ENCODE measurements at places on chromosomes 2 and 18. TPM values are rescaled to one million over a fixed set of nuclear protein-coding genes. Genes with fewer than 3 reads are reported as not detected.

GRCh38 chr2:151786483-151786882 lies 41.7 kb downstream of the ARL5A start:
- DNase-seq = no peak

- DNase-seq = no peak
Measured at GRCh38 chr2:191176305-191176704, 25.5 kb upstream of the STAT4 start.

The SLC5A7 gene
- polyA plus RNA-seq = 0.02 TPM

DNA sequence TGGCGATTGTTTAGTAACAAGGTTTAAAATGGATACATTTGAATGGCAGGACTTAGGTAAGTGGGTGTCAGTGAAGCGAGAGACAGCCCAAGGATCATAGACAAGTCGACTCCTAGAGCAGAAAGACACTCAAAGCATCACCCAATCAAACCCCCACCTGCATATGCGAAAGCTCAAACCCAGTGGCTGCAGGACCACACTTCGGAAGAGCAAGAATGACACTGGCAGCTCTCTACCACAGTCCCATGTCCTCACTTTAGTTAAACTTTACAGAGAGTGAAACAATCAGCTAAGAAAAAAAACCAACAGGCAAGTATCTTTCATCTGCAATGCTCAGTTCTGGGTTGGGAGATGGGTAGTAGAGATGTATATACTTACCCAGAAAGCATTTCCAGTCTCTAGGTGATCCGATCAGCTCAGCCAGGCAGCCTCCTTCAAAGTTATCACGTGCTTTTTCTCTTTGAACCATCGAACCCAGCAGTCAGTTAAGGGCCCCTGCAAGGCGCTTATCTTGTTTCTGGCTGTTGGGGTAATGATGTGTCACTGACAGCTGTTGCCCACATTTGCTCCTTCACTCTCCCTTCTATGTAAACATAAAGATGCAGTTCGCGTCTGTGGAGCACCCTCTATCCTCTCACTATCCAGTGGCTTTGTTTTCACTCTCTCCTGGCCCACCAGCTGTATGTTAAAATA lies 357.5 kb upstream of the ID2 start:
- DNase-seq = no peak

GRCh38 chr2:29061616-29062015 lies 12.7 kb downstream of the PCARE start:
- no peak for DNase-seq

DNA sequence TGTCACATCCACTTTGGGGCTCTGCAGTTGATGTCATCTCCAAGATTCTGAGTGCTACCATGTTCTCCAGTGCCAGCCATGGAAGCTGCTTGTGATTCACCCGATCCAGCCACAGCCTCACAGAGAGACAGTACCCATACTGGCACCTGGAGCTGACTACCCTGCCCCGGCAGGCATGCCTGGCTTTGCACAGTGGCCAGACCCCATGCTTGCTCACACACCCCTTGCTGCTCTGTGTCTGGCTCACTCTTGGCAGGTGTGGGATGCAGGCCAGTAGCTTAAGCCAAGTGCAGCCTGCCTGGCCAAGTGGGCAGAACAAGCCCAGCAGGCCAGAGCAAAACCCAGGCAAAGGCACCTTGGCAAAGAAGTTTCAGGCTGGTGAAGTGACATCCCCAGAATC lies 828.4 kb upstream of the VRK2 start:
- DNase-seq = no peak

DNA sequence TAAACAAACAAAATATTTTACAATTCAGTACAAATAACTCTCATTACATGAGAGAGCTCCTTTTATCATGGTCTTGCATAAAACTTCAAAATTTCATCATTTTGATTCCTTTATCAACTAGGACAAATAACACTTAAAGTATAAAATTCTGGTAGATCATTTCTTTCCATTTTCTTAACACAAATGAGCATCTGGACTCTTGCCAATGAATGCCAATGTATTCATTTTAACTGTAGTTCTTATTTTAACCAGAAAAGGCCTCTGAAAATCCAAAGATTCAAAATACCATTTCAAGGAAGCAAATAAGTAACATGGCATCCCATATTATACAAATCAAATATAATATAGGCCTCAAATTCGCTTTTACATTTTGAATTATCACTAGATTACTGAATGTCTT lies 13.8 kb upstream of the POU3F3 start:
- DNase-seq = no peak

GRCh38 chr2:46556681-46557289 lies 77.4 kb downstream of the TMEM247 start:
- no peak for DNase-seq

DNA sequence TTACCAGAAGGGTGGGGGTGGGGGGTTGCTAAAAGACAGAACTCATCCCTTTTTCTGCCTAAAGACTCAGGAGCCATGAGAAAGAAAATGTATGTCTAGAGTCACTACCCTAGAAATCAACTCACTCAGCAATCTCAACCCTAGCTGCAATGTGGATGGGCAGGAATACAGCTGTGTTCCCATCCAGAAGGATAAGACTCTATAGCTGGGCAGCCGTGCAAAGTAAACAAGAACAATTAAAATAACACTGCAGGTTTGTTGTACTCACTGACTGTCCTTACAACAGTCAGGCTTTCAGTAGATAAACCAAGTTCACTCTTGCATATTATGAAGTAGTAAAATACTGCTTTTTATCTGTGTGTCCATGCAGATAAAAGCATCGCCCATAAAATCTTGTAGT lies 74.0 kb downstream of the ESCO1 start:
- no peak for DNase-seq

The IL36RN gene
- not detected for polyA plus RNA-seq

- DNase-seq = no peak
Measured at GRCh38 chr2:25105336-25106085, 62.9 kb downstream of the POMC start.

- no peak for DNase-seq
Measured at GRCh38 chr2:208570066-208570465, 163.5 kb downstream of the PTH2R start.

DNA sequence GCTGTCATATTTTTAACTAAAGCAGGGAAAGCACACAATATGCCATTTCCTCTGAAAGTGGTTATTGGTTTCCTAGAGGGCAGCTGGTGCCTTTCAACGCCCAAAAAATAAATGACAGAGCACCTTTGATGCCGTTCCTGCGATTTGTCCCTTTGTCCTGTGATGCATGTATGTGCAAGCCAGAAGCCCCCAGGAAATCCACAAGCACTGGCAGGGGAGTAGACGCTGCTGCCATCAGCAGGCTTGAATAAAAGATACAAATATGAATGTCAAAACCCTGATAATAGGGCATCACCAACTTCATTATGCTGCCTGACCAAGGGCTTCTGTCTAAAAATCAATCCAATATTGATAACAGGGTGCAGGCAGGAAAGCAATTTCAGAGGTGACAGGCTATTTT lies 246.1 kb downstream of the FBXO15 start:
- no peak for DNase-seq

GRCh38 chr2:40036241-40036640 lies 257.2 kb upstream of the THUMPD2 start:
- no peak for DNase-seq

DNA sequence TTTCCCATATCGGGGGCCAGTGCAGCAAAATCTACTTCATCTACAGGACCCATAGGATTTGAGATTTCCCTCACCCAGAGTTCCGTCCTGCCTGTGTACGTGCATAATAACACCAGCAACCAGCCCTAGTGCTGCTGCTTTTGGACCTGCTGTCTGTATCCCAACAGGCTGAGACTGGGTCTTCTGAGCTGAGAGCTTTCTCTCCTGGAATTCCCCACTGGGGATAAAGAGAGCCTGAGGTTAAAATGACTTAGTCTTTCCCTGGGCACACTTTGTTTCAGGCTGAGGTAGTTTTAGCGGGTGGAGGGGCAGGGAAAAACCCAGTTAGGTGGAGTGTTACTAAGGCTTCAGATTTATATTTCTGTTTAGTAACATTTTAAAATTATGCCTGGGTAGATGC lies 62.5 kb downstream of the SERTAD2 start:
- no peak for DNase-seq

DNA sequence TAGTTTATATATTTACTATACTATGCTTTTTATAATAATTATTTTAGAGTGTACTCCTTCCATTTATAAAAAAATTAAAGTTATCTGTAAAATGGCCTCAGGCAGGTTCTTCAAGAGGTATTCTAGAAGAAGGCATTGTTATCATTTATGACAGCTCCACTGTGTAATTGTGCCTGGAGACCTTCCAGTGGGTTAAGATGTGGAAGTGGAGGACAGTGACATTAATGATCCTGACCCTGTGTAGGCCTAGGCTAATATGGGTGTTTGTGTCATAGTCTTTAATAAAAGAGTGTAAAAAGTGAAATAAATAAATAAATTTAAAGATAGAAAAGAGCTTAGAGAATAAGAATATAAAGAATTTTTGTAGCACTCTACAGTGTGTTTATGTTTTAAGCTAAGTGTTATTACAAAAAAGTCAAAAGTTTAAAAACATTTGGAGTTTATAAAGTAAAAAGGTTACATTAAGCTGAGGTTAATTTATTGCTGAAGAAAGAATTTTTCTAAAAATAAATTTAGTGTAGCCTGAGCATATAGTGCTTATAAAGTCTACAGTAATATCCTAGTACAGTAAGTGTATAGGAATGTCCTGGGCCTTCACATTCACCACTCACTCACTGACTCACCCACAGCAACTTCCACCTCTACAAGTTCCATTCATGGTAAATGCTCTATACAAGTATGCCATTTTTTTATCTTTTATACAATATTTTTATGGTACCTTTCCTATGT lies 190.0 kb upstream of the SESTD1 start:
- no peak for DNase-seq

DNA sequence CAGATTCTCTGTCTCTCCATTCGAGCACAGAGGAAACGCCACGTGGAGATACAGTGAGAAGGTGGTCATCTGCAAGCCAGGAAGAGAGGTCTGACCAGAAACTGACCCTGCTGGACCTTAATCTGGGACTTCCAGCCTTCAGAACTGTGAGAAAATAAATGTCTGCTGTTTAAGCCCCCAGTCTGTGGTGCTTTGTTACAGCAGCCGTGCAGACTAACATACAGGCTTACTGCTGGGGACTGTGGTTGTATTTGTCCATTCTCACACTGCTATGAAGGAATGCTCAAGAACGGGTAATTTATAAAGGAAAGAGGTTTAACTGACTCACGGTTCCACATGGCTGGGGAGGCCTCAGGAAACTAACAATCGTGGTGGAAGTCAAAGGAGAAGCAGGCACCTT lies 432.7 kb downstream of the IRS1 start:
- no peak for DNase-seq

GRCh38 chr2:236849508-236849907 lies 236.2 kb upstream of the COPS8 start:
- no peak for DNase-seq

The FHL2 gene
- 8.8 TPM for polyA plus RNA-seq

DNA sequence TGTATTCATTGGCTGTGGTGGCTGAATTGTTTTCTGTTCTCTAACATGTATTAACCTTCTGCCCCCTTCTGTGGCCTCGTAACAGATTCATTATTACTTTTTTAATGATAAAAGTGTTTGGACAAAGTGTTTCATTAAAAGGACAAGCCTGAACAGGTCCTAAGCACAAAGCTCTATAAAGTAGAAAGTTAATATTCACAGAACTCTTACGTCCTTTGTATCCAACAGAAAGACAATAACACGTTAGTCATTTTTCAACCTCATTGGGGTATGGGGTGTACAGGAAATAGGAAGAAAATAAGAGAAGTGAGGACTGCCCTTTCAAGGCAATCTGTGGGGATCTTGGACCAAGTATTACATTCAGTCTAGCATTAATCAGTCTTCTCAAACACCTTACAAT lies 105.5 kb upstream of the RGPD4 start:
- DNase-seq = no peak

DNA sequence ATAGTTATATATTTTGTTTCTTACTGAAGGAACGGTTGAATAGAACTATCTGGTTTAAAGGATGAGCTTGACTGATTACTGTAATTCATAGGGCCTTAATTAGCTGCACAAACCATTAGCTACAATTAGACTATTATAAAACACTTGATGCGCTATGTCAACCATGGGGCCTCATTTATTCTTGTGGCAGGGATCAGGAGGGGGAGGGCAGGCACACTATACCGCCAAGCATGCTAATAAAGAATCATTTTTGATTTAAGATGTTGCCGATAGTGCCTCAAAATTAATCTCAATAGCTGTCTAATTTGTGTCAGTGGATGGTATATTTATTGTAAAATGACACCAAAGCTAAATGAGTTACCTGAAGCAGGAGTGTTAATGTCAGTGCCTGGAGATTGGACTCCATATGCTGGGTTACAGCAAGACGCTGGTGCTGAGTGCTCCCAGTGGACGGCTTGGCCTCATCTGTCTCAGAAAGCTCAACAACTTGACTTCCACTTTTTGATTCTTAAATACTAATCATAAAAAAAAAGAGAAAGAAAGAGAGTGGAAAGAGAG lies 1007.0 kb upstream of the CELF4 start:
- DNase-seq = no peak

- no peak for DNase-seq
Measured at GRCh38 chr2:46481198-46482193, 2.1 kb downstream of the TMEM247 start.

The OTOS gene
- not detected for polyA plus RNA-seq
